Left kidney (tissue), 8 donors: ENCODE measurements at places on chromosomes 1 and 21. TPM values are rescaled to one million over a fixed set of nuclear protein-coding genes. Genes with fewer than 3 reads are reported as not detected.

GRCh38 chr1:234395297-234395696 lies 22.0 kb downstream of the COA6 start:
- DNase-seq = no peak

DNA sequence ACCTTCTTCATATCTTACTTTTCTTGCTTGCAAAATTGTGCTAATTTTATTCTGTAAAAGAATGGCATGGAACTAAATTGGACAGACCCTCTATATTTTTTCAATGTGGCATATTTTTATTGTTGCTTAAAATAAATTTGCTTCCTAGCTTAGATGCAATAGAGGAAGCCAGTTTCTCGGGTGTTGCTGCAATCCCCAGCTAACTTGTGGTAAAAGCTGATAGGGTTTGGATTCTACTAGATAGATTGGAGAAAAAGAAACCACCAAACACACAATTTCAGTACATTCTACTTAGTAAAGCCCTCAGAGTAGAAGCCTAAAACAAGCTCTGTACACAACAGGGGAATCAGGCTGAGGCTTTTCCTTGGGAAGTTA lies 49.5 kb upstream of the GCLM start:
- DNase-seq = no peak

- peak; percentile 6 for DNase-seq
Measured at GRCh38 chr1:97271916-97272788, 550.6 kb downstream of the PTBP2 start.

GRCh38 chr1:99177465-99177864 lies 86.8 kb upstream of the PLPPR4 start:
- no peak for DNase-seq

DNA sequence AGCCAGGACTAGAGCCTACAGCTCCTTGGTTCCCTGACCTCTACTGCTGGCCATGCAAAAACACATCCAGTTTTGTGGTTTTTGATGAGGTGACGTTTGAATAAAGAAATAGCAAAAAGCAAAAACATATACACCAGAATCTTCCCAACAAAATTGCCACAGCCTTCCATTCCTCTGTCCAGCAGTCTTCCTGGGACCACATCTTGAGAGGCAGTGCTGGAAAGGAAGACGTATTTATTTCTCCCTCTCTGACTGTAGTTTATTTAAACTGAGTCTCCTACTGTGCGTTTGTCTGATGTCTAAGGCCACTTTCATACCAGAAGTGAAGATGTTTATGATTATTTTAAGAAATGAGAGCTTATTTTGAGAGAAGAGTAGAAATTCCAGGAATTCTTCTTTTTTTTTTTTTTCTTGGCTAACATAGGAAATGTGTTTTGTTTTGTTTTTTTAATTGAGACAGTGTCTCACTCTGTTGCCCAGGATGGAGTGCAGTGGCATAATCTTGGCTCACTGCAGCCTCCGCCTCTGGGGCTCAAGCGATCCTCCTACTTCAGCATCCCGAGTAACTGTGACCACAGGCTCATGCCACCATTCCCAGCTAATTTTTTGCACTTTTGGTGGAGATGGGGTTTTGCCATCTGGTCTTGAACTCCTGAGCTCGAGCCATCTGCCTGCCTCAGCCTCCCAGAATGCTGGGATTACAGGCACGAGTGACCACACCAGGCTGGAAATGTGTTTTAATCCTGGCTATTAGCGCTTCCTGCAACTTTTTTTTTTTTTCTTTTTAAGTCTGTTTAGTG lies 118.5 kb downstream of the ITSN1 start:
- no peak for DNase-seq

GRCh38 chr1:190296453-190296852 lies 181.2 kb downstream of the BRINP3 start:
- DNase-seq = no peak

DNA sequence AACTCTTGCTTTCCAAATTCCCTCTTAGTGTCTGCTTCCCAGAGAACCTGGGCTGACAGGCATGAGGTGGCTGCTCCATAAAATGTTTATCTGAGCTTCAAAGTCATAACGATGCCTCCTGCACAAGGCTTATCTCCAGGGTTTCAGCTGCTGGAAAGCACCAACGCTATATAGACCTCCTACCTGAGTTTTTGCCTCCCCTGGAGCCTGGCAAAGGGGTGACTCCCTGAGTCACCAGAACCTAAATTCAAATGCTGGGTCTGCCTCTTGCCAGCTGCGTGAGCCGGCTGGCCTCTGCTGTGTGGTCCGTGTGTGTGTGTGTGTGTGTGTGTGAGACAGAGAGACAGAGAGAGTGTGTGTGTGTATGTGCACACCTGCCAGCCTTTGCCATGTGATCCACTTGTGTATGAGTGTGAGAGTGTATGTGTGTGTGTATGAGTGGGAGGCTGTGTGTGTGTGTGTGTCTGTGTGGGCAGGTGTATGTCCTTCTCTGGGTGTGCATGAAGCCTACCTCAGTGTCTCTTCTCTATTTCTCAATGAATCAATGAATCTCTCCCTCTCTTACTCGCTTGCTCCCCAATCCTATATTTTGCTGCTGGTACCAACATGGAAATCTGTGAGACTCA lies 714.9 kb downstream of the MATN1 start:
- no peak for DNase-seq

DNA sequence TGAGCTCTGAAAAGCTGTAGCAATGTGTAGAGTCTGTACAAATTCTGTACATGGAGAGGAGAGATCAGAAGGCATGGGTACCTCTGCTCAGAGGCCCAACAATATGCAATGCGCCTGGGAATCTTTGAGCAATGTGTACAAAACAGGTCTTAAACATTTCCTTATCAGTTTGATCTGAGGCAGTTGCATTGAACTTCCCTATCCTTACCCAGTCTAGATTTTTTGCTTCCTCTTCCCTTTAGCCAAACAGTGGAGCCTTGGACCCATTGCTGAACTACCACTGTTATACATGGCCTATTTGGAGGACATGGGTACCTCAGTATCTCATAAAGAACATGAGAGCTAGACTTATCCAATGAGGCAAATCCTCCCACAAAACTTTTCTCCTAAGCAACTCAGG lies 12.6 kb upstream of the MNDA start:
- DNase-seq = no peak

- no peak for DNase-seq
Measured at GRCh38 chr1:21663951-21664805, 5.0 kb downstream of the RAP1GAP start.

GRCh38 chr1:77394166-77394565 lies 112.3 kb downstream of the AK5 start:
- no peak for DNase-seq

DNA sequence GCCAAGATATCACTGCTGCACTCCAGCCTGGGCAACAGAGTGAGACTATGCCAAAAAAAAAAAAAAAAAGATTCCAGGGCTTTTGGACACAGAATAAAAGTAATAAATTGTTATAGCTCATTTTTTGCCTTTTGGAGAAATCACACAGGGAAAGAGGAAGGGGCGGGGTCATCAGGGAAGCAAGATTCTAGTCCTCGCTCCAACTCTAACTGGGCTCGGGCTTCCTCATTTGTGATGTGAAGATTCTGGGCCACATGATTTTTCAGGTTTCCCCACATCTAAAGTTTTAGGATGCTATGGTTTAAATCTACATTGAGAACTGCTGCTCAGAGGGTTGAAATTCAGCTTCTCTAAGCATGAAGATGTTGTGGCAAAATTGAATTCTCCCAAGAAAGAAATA lies 179.3 kb upstream of the PLXNA2 start:
- DNase-seq = no peak

DNA sequence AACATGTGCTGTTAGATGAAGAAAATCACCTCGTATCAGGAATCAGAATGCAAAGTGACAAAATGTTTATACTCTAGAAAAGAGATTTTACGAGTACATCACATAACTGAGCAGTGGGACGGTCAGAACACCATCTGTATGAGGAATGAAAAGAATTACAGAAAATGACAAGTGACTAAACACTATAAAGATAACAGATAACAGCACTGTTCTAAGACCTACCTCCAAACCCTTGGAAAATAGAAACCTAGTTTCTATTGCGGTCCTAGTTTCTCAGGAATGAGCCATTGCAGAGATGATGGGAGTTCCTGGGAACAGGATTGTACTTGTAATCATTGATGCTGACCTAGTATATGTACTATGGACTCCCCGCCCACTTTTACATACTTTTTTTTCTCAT lies 839.4 kb upstream of the ADAMTS5 start:
- DNase-seq = no peak

DNA sequence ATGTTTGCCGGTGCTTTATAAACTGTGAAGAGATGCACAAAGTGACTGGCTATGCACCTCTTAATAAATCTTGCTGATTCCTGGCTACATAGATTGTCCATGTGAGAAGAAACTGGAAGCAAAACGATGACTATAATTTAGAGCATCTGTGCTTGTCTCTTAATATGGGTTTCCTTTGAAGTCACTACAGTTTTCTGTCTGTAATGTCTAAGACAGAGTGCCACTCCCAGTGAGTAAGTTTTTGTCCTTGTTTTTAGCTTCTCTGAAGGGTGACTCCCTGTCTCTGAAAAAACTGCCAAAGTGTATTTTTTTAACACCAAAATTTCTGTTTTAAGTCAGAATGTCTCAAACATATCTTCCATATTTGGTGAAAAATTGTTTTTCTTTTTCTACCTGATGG lies 175.1 kb downstream of the FASLG start:
- no peak for DNase-seq

GRCh38 chr1:26305667-26306289 lies 658 bp downstream of the UBXN11 start:
- no peak for DNase-seq

The OR10J1 gene
- polyA plus RNA-seq = 0.03 TPM

The RPE65 gene
- 0.22 TPM for polyA plus RNA-seq

The S100A6 gene
- polyA plus RNA-seq = 182 TPM

The KRTAP13-2 gene
- not detected for polyA plus RNA-seq

The PLOD1 gene
- polyA plus RNA-seq = 84.3 TPM

The SLC45A1 gene
- polyA plus RNA-seq = 2.8 TPM

The PTPRF gene
- 240 TPM for polyA plus RNA-seq
